Stimulated activated CD8-positive, alpha-beta memory T cell treated with anti-CD3 and anti-CD28 coated beads, Interleukin-7, amount 100 ng/mL, for 1 hour (primary cell): ENCODE measurements at places on chromosomes 4 and X.

GRCh38 chr4:55765070-55765469 is 54.5 kb upstream of the EXOC1L start:
- no peak for DNase-seq

DNA sequence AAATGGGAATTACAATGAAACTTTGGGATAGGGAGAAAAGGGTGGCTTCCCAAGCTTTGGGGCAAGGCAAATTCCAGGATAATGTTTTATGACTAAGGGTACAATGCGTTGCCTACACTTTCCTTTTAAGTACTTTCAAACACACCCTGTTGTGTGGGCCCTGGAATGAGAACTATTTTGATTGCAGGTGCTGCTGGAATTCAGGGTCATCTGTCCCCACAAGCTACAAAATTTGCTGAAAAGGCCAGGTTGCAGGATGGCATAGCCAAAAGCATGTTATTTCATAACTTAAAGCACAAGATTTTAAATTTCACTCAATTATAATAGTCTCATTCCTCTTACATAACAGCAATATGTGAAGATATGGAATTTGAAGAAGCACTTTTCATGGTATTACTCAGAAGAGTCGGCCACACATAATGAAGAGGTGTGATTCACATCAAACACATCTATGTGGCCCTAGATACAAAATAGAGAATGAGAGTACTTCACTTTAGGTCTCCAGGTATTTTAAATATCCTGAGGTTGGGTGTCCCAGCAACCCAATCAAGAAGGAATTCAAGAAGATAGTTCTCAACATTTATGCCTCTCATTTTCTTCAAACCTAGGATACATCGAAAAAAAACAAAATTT is 89.3 kb downstream of the APBB2 start:
- no peak for DNase-seq

DNA sequence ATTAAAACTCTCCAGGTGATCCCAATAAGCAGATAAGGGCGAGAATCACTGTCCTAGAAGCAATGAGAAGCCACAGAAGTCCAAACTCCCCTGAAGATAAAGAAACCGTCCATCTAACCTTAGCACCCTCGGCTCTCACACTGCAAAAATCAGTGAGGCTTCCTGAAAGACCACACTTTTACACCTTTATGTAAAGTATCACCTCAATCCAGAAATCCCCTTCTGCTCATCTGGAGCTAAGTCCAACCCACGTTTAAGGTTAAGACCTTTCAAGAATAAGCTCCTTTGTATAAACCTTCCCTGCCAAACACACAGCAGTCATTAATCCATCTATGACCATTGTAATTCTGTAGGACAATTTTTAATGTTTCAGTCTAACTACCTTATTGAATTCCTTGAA is 41.7 kb downstream of the LIN54 start:
- no peak for DNase-seq

DNA sequence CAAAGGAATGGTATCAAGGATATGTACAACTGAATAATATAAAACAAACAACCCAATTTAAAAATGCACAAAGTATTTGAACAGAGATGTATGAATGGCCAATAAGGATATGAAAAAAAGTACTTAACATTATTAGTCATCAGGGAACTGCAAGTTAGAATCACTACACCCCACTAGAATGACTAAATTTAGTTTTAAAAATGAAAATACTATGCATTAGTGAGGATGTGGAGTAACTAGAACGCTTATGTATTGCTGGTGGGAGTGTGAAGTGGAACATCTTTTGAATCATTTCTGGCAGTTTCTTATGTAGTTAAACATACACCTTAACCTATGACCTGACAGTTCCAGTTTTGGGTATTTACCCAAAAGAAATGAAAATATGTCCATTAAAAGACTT is 13.0 kb upstream of the SLC16A2 start:
- no peak for DNase-seq

DNA sequence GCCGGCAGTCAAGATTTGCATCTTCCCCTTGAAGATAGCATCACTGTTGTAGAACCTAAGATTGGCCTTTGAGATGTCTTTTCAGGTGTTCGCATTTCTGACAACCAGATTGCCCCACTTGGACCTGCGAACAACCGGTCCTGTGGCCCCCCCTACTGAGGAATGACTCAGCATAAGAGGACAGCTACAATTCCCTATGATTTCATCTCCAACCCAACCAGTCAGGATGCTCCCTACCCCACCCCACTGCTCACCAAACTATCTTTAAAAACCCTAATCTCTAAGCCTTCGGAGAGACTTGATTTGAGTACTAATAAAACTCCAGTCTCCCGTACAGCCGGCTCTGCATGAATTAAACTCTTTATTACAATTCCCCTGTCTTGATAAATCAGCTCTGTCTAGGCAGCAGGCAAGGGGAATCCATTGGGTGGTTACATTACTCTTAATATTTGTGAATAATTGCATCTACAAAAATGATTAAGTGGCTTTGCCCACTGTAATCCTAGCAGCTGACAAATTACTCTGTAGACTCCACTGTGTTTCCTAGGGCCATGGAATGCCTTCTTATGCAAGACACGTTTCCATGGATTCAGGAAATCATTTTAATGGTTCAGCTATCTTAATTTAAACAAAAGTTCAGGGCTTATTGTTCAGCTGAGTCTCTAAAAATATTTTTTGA is 95.4 kb downstream of the GPR143 start:
- no peak for DNase-seq

DNA sequence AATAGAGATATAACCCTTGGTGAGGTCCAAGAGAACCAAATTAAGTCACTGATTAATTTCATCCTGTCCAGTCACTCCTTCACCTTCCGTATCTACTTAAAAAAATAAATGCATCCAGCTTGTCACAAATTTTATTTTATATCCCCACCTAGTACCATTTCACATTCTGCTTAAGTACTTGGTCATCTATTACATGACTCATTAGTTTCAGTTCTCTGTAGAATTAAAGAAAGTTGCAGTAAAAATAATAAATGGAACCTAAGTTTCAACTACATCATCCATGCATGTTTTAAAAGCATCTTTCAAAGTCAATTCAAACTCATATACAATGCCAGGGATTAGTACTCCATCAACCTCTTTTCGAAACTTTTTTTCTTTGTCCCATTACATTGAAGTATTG is 130.2 kb downstream of the SH2D1A start:
- no peak for DNase-seq

- DNase-seq, result no peak
These were observed 140.2 kb upstream of the KLF3 start for GRCh38 chr4:38523524-38524448.

GRCh38 chr4:110164856-110165255 is 33.6 kb downstream of the ELOVL6 start:
- DNase-seq, result no peak
